ENCODE measurements at places on chromosomes 12 and 14. TPM values are rescaled to one million over a fixed set of nuclear protein-coding genes. Genes with fewer than 3 reads are reported as not detected.

- peaks cover 54% of the 10 kb centered on the region for H3K27me3 ChIP-seq
- no peaks in the 10 kb centered on the region for H3K36me3 ChIP-seq
- no peak overlapping the region for H3K27ac ChIP-seq
- H3K4me1 ChIP-seq, result no peaks in the 10 kb centered on the region
Measured at GRCh38 chr12:113528606-113529293, 57.1 kb upstream of the LHX5 start.

GRCh38 chr12:115088995-115089841, 405.2 kb upstream of the TBX3 start:
- H3K27ac ChIP-seq, result no peak overlapping the region
- H3K4me1 ChIP-seq, result no peaks in the 10 kb centered on the region
- DNase-seq, result no peak
- H3K4me3 ChIP-seq, result no peak overlapping the region
- no peaks in the 10 kb centered on the region for H3K27me3 ChIP-seq

Gene DHH
- total RNA-seq, result 1.6 TPM

Gene CLEC9A
- not detected for total RNA-seq

Gene ASPG
- 0.15 TPM for total RNA-seq

Gene BRF1
- total RNA-seq, result 38.6 TPM

All from breast epithelium (tissue), 4 donors.